Osteoblast (primary cell): ENCODE measurements at places on chromosomes 16 and 17. TPM values are rescaled to one million over a fixed set of nuclear protein-coding genes. Genes with fewer than 3 reads are reported as not detected.
A peak's percentile ranks its signal among the peaks of the same experiment; 100 is the strongest.

Gene TVP23A
- under 0.01 TPM in 1 of 2 replicates, not detected in the other for total RNA-seq

Gene GRAPL
- total RNA-seq = not detected in 2 replicates

Gene MYO15A
- 1.1 and 1.2 TPM in 2 replicates for total RNA-seq

Gene SMYD4
- 10.1 and 10.6 TPM in 2 replicates for total RNA-seq

DNA sequence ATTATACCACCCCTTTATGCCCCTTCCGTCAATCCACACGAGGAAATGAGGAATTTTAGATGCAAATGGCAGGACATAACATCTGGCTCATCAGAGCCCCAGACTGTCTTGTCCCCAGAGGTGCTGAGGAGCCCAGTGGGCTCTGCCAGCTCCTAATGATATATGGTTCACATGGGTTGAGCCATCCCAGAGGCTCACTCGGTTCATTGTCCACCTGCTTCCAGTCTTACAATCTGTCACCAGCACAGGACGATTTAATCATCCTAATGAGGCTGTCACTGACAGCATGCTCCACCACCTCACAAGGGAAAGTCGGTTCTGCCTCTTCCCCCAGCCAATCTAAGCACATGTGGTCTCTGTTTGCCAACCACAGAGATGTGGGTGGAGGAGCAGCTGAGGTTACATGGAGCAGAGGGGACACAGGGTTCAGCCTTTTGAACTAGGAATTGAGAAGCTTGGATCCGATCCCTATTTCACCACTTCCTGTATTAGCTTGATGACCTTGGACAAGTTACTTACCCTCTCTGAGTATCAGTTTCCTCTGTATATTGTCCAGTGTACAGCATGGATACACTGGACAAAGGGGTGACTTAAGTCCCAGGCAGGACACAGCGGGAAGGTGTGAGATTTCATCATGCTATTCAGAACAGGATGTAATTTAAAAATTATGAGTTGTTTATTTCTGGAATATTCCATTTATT, 27.0 kb upstream of the DHX8 start:
- peak; percentile 63 for DNase-seq

DNA sequence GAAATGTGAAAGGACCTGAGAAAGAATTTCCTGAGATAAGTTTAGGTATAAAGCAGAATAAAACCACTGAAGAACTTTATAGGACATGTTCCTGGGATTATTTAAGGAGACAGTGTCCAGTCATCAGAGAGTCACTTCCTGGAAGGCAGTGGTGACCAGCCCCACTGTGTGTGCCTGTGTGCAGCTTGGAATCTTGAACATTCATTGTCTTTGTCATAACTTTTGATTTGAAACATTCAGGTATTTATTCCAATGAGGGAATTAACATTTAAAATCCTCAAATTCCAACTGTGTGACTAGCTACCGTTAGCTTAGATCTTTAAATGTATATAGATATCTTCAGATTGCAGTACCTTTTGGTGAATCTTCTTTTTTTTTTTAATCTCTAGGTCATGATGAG, 61.7 kb upstream of the MRC2 start:
- peak; percentile 62 for DNase-seq

DNA sequence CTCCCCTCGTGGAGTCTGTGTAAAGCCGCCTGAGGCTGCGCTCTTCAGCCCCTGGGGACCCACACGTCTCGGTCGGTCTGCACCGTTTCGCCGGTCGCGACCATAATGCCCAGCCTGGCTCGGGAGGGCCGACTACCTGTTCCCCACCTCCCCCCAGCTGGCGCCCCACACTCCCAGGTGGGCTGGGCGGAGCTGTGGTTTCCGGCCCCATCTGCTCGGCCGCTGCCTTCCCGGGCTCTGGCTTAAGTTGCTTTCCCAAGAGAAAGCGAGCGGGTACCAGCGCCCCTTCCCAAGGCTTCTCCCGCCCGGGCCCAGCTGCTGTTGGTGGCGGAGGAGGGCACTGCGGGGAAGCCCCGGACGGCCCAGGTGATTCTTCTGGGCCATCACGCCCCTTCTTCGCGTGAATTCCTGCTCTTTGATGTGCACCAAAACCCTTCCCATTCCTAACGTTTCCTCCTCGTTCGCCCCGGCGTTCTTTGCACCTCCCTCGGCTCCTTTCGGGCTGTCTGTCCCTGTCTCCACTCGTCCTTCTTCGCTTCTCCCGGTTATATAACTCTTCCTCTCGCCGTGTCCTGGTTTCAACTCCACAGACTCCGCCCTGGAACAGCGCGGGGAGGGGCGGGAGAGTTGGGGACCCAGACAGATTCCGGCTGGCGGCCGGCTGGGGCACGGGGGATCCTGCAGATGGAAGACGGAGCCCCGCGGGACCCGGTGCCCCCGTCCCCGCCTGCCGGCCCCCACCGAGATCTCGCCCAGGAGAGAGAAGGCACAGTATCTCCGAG, 2.0 kb downstream of the KDM6B start:
- no peak for DNase-seq

DNA sequence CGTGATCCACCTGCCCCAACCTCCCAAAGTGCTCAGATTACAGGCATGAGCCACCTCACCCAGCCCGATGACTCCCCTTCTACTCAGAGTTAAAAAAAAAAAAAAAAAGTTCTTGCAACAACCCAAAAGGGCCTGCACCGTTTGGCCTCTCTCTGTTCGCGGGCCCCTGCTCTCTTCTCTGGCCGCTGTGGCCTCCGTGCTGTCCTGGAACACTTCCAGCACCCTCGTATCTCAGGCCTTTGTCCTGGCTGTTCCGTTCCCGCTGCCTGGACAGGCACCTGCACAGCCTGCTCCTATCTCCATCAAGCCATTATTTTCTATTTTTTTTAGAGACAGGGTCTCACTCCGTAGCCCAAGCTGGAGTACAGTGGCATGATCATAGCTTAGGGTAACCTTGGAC, 10.8 kb downstream of the MYO1C start:
- DNase-seq = peak; percentile 87

GRCh38 chr17:76866774-76867577, 1.2 kb upstream of the MGAT5B start:
- peak; percentile 96 for DNase-seq

- peak; percentile 73 for DNase-seq
Measured at GRCh38 chr17:8896641-8897635, 29.5 kb upstream of the PIK3R6 start.

DNA sequence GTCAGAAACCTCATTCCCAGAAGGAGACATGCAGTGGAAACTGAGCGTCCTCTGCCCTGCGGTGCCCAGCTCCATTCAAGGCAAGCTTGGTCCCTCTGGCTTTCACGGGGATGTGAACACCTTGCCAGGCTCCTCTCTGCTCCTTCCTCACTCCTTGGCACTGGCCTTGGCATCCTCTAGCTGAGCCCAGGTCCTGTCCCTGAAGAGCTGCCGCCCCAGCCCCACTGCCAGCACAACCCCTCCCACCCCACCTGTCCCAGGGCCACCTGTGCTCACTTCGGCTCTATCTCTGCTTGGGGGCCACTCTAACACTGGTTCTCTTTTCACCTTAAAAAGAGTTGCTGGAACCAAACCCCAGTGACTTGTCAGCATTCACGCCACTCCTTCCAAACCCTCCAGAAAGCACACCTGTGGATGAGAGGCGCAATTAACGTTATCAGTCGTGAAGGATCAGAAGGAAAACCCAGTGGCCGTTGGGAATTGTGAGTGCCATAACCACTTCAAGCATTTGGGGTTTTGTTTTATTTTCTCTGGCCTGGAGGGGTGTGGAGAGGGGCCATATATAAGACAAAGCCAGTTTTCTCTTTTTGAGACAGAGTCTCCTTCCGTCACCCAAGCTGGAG, 103.7 kb downstream of the AXIN2 start:
- DNase-seq = no peak

- DNase-seq = peak; percentile 68
Measured at GRCh38 chr17:67059372-67059771, 15.0 kb downstream of the CACNG1 start.

- DNase-seq = no peak
Measured at GRCh38 chr16:87342978-87343752, 26.0 kb upstream of the C16orf95 start.

DNA sequence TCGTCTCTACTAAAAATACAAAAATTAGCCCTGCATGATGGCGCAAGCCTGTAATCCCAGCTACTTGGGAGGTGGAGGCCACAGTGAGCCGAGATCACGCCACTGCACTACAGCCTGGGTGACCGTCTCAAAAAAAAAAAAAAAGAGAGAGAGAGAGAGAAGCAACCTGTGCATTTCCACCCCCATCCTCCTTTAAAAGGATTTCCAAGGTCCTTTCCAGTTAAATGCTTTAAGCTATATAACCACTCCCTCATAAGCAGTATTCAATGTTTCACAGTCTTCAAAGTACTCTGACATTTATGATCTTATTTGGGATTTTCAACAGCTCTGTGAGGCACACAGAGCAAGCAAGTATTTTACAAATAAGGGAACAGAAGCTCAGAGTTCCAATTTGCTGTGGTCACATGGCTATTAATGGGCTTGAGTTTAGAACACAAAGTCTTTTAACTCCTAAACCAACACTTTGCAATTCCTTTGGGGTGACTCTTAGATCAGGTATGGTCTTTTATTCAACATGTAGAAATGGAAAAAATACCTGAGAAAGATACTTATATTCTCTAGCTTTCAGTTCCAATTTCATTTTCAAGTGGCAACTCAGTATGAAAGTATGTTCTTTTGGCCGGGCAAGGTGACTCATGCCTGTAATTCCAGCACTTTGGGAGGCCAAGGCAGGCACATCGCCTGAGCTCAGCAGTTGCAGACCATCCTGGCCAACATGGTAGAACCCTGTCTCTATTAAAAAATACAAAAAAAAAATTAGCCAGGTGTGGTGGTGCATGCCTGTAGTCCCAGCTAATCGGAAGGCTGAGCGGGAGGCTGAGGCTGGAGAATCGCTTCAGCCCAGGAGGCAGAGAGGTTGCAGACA, 31.3 kb downstream of the SPOP start:
- DNase-seq = peak; percentile 30

DNA sequence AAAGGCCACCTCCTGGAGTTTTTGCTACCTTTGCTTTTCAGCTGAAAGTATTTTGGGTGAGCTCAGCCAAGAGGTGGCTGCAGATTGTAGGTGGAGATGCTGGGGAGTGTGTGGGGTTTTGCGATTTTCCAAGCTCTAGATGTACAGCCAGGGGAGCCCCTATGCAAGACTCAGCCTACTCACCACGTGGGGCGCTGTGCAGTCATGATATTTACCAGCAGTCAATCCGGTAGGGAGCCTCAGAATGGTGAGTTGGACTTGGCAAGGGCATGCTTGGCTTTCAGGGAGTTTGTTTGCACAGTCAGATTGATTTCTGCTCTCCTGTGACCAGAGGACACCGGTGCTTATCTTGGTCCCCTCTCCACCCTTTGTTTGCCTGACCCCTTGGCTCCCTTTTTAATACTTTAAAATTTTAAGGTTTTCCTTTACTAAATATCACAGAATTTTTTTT, 175.3 kb downstream of the UTP18 start:
- DNase-seq = no peak

DNA sequence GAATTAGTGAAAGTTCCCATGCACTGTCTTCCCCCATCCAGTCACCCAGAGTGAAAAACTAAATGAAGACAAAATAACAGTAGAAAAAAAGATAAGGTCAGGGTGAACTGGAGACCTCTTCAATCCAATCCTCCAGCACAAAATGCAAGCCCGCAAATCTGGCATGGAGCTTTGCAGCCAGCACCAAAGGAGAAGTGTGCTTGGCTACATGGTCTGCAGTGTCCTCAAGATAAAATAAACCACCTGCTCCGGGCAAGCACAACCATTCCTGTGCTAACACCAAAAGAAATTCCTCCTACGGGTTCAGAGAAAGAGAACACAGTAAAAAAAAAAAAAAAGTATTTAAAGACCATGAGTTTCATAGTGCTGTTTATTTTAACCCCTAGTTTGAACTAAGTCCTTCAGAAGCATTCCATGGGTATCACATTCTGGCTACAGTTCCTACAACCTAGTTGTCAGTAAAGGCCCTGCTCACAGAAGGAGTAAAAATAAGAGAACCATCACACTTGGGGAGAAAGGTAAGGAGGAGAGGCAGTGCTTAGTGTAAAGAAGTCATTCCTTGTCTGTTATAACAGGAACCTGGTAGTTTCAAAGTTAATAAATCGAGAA, 109.1 kb downstream of the GAS7 start:
- DNase-seq = no peak

- DNase-seq = no peak
Measured at GRCh38 chr16:77822661-77823060, 34.3 kb downstream of the VAT1L start.

DNA sequence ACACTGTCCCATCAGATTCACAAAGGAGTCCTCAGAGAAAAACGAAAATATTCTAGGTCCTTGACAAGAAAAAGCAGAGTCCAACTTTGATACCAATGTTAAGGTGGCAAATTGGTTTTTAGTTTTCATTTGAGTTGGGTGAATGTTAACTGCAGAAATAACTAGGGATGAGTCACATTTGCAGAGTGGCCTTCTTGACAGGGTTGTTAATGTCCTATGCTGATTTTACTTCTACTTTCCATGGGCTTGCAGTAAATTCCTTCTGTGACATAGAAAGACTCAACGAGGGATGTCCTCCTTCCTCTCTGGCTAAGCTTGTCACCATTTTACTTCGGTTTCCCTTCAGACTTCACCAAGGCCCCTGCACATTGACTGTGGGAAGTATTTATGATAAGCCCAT, 47.2 kb upstream of the ICAM2 start:
- peak; percentile 26 for DNase-seq

GRCh38 chr16:51143196-51143977, 7.7 kb downstream of the SALL1 start:
- DNase-seq = no peak

GRCh38 chr17:43020789-43021740, 1.1 kb downstream of the VAT1 start:
- DNase-seq = peak; percentile 97

DNA sequence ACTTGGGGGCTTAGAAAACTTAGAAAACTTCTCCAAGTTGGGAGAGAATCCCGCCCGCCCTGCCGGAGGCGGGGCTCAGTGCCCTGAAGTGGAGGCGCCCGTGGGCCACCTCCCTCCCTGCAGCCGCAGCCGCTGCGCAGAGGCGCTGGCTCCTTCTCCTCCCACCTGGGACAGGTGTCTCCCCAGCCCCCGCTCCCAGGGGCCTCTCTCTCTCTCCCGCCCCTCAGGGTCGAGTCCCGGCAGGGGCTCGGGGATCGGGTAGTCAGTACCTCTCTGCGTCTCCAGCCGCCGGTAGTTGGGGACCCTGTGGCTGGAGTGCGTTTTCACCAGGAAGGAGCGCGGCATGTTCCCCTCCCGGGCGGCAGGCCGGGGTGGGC, 257 bp downstream of the SNAI3 start:
- no peak for DNase-seq

DNA sequence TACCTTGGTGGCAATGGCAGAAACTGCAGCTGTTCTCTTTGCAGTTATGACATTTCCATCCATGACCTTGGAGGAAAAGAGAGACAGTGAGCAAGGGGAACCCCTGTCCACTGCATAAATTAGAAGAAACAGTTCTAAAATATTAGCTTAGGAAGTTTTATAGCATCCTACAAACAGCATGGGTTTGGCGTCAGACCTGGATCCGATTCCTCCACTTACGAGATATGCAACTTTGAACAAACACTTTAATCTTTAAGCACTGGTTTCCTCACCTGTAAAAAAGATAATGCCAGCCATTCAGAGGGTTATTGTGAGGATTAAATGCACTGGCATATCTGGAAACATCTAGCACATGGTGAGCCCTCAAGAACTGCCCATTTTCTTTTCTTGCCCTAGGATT, 2.6 kb downstream of the CRYM start:
- no peak for DNase-seq

- no peak for DNase-seq
Measured at GRCh38 chr16:27355610-27356009, 41.8 kb downstream of the IL4R start.
